ENCODE measurements at places on chromosomes 16 and 17.

GRCh38 chr17:44147812-44148211 lies 6.1 kb downstream of the HROB start:
- DNase-seq = no peak

DNA sequence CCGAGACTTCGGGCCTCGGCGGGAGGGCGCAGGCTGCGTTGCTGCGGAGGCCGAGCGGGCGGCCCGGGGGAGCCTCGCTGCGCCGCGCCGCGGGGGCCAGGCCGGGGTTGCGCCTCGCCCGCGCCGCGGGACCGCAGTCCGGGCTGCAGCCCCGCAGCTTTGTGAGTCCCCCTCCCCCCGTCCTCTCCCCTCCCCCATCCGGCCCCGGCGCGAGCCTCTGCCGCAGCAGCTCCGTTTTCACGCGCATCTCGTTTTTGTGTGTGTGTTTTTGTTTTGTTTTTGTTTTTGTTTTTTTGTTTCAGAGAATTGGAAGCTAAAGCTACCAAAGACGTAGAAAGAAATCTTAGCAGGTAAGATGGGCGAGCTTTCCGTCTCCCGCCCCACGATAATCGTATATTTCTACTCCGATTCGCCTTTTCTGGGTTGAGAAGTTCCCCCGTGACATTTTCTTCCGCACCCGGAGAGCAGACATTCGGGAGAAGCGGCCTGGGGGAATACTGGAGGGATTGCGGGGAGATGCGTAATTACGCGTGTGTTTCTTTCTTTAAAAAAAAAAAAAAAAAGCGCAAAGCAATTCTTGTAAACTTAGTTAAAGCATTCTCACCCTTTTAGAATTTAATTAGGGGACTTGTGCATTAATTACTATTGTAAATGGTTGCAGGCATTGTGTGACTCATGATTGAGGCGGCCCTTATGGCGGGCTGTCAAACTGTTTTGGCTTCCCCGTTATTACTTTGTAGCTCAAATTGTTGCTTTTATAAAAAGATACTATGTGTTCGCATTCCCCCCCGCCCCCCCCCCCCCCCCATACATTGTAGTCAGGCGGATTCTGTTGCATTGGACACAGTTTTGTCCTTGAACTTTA lies 732 bp downstream of the TNRC6A start:
- peak; percentile 46 for DNase-seq

- no peak for DNase-seq
Measured at GRCh38 chr16:19757762-19758595, 39.9 kb downstream of the IQCK start.

DNA sequence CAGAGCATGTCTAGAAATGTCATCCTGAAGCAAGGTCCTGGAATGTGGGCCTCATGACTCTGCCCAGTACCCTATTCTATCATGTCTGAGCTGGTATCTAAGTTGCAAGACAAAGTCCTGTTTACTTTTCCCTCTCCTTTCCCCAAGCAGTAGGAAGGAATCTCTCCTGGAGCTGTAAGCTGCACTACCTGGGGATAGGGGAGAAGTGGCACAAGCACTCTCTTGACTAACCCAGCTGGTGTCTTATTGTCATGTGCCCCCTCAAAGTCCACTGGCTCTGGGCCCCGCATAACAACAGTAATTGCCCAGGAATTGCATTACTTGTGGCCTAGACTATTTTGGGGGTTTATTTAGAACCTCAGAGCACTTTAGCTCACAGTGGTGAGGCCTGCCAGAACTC lies 1366.3 kb upstream of the GOT2 start:
- no peak for DNase-seq

DNA sequence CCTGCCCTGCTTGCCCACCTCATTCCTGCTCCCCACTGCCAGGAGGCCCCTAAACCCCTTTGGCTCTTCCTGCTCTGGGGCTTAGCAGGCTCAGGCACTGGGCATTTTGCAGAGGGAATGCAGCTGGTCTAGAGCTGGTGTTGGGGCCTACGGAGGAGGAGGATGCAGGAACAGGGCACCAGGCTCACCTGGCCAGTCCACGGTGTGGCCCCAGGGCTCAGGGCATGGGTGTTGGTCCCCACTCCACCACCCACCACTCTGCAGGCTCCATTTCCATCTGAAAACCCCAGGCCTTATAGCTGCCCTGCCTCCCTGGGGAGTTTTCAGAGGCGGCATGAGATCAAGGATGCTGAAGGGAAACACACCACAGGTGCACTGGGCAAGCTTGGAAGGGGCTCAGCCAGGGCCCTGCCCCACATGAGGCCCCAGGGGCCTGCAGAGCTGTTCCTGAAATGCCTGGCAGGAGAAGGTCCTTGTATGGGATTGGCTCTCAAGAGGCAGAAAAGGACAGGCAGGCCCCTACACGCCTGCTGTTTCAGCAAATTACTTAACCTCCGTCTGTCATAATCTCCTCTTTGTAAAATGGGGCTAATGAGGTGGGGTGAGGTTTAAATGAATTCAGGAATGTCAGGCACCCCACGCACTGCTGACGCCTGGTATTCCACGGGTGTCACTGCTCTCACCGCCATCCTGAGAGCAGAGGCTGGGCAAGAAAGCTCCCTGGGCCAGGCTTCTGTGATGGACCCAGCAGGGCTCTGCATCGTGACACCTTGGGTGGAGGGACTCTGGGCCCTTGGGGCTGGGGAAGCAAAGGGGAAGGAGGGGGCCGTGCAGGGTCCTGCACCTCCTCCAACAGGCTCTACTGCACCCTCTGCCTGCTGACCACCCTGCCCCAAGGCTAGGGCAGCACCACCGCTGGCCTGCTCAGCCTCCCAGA lies 9.3 kb downstream of the SLC47A2 start:
- no peak for DNase-seq

DNA sequence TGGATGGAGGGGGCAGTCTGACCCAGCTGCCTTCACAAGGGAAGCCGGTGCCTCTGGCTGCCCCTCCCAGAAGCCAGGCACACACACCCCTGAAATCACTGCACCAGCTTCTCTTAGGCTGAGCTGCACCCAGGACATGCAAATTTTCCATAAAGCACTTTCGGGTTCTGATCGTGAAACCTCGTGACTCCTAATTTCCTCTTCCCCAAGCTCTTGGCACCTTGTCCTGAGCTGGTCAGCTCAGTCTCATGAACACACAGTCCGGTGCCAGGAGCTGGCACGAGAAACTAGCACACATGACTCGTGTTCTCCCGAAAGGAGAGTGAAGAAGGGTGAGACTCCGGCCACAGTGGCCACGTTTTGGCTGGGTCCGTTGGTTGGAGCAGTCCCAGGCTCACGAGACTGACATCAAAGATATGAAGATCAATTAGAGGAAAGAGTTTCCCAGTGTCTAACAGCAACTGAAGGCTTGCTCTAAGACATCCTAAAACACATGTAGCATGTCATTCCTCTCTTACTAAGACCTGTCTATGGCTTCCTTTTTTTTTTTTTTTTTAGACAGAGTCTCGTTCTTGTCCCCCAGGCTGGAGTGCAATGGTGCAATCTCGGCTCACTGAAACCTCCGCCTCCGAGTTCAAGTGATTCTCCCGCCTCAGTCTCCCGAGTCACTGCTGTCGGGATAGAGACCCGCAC lies 9.2 kb upstream of the ABR start:
- DNase-seq = no peak
